ENCODE measurements at places on chromosomes 1 and 21. TPM values are rescaled to one million over a fixed set of nuclear protein-coding genes. Genes with fewer than 3 reads are reported as not detected.

Gene TNFAIP8L2
- polyA plus RNA-seq, result not detected

- DNase-seq, result no peak
Observed at GRCh38 chr21:46503922-46504550, 45.3 kb downstream of the DIP2A start.

DNA sequence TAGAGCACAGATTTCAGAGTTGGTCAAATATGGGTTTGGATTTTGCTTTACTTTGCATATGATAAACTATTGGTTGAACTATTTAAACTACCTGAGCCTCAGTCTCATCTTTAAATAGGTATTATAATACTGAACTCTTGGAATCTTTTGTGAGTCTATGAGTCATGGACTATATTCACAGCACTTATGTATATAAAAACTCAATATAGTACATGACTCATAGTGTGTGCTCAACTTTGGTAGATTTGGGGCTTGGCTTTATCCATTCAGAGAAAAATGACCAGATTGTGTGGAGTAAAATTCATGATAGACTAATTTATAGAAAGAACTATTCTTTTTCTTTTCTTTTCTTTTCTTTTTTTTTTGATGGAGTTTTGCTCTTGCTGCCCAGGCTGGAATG lies 28.7 kb downstream of the FCRL3 start:
- DNase-seq, result no peak

- no peak for DNase-seq
Observed at GRCh38 chr1:2330519-2331199, 60.7 kb downstream of the MORN1 start.

DNA sequence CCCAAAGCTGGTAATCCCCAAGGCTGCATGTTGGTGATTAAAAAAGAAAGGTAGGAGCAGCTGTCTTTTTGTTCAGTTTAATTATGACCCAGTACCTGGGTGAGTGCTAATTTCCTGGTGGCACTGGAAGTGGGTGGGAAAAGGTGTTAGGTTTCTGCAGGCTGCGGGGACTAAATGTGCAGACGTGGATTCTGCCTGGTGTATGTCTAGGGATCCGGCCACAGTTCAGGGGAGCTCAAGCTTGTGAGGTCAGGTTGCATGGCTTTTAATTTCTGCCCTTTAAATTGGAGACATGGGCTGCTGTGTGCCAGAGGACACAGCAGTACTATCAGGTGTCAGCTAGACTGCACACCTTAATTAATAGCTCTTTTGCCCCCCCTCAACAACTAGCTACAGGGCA lies 20.3 kb upstream of the TBX19 start:
- no peak for DNase-seq

DNA sequence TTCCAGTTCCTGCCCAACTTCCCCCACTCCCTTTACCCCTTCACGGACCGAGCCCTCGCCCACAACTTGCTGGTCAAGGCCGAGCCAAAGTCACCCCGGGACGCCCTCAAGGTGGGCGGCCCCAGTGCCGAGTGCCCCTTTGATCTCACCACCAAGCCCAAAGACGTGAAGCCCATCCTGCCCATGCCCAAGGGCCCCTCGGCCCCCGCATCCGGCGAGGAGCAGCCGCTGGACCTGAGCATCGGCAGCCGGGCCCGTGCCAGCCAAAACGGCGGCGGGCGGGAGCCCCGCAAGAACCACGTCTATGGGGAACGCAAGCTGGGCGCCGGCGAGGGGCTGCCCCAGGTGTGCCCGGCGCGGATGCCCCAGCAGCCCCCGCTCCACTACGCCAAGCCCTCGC lies 42.1 kb upstream of the ARHGEF16 start:
- DNase-seq, result no peak

All from SK-N-SH (cell line).